ENCODE measurements at places on chromosomes 6 and 20.

DNA sequence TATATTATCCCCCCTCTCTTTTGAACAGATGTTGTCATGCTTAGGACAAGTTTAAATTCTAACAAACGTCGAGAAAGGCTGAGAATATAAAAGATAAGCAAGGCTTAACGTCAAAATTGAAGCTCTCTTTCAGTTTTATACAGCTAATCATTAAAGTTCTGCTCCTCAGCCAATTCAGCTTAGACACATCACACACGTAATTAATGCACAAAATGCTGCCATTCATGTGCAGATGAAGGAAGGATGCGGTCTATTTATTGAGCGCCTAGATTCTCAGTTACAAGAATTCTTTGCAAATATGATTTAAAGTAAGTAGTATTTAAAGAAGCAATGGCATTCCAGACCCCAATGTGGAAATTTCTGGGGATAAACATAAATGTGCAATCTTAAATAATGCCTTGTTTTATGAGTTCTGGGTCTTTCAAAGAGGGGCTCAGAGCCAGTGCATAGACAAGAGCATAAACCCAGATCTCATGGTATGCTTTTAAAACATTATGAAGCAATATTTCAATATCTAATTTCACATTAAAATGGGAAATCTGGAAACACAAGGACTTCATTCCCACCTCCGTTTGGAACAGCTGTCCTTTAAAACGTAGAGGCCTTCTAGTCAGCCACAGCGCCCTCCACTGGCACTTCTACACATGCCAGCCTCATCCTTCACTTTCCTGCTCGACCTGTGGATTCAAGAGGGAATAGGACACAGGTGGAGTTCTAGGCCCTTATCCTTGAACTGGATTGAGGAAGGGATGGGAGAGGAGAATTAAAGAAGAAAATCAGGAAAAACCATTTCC, 85.8 kb downstream of the LYRM4 start:
- DNase-seq = no peak

DNA sequence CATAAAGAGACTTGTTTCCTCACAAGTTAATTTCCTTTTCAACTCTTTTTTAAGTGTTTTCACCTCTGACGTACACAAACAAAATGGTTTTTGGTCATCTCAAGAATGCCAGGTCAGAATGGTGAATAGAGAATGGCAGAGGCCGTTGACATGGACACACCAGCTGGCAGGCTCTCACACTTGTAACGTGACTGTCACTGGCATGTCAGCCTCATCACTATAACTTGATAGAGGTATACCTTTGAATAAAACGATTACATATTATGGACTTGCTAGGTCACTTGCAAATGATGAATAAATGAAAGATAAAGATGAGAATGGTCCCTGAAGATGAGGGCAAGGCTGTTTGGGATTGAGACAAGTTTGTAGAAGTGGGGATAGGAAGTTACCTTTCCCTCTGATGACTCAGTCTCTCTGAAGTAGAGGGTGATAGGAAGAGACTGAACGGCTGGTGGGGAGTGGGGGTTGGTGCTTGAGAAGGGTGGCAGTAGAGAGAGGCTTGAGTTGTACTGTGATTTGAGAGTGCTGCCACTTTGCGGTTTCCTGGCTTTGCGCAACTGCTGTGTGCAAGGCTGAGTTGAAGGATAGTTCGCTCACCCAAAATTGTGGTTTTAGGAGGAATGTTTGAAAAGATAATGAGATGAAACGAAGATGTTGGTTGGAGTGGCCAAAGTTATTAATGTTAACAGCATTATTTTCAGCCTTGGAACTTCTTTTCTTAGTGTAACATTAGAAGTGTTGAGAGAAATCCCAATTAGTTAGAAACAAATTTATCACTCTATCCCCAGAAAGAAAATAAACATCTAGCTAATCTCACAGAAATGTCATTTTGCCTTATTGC, 30.3 kb downstream of the TBPL1 start:
- no peak for DNase-seq

GRCh38 chr6:26290941-26291340, 74.1 kb upstream of the BTN3A2 start:
- DNase-seq = no peak

GRCh38 chr6:169660751-169661390, 41.0 kb downstream of the WDR27 start:
- no peak for DNase-seq

GRCh38 chr6:144134737-144135136, 15.6 kb upstream of the STX11 start:
- no peak for DNase-seq

DNA sequence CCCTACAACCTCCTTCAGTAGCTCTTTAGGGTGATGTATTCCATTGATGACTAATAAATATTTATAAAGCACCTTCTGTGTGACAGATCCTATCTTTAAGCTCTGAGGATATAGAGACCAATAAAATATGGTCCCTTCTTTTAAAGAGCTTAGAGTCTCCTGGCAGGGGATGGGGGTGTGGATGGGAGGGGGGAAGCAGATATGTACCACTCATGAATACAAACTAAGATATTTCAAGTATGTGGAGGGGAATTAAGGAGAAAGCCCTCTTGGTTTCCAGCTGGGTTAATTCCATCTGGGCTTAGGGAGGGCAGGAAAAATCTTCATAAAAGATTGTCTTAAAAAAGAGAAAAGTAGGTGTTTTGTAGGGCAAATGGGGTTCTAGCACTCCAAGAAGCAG, 21.6 kb upstream of the FBXO9 start:
- DNase-seq = no peak

- DNase-seq = peak; percentile 93
Measured at GRCh38 chr6:119484598-119484997, 135.0 kb upstream of the MAN1A1 start.

DNA sequence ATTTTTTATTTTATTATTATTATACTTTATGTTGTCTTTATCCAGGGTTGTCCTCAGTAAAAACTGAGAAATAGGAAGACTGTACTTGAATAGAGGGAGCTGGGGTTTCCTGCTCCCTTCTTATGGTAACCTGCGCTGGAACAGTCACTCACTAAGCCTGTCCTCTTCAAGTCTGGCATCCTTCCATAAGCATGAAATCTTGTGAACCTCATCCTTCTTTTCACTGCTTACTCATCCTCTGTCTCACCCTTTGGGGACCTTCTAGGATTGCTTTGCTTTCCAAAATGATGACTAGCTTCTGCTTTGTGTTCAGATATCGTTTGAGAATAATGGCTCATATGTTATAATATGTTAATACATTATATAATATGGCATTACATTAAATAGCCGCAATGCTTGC, 90.6 kb downstream of the C6orf118 start:
- peak; percentile 84 for DNase-seq

GRCh38 chr6:157056275-157056674, 267.0 kb downstream of the TMEM242 start:
- DNase-seq = no peak

DNA sequence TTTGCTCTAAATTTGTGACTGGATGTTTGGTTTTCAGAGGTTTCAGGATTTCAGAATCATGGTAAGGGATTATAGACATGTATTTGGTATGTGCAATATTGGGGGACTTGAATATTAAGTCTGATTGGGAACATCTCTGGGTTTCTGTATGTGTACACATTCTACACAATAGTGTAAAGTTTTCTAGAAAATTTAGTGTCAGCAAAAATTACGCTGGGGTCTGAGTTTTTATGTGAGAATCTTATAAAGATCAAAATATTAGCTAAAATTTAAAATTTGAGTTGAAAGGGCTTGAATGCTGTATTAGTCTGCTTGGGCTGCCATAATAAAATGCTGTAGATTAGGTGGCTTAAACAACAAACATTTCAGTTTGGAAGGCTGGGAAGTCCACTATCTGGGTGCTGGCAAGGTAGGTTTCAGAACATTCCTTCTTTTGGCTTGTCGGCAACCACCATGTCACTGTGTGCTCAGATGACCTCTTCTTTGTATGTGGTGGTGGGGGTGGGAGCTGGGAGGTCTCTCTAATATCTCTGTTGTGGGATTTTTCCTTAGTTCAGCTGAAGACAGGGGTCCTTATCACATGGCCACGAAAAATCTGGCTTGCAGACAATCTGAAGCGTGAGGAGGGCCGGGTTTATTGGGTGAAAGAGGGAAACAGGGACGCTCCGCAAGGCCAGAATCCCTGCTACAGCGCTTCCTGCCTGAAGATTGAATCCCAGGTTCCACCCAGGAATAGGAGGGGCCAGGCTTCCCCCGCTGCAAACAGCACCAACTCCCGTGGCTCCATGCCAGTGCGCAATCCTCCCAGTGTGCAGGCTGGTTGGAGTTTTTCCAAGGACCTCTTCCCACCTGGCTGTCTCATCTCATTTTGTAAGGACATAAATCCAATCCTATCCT, 299.7 kb downstream of the PLCB1 start:
- DNase-seq = no peak

- no peak for DNase-seq
Measured at GRCh38 chr20:11585752-11586352, 331.8 kb upstream of the BTBD3 start.

- peak; percentile 28 for DNase-seq
Measured at GRCh38 chr6:140434761-140435160, 1060.3 kb upstream of the CITED2 start.

DNA sequence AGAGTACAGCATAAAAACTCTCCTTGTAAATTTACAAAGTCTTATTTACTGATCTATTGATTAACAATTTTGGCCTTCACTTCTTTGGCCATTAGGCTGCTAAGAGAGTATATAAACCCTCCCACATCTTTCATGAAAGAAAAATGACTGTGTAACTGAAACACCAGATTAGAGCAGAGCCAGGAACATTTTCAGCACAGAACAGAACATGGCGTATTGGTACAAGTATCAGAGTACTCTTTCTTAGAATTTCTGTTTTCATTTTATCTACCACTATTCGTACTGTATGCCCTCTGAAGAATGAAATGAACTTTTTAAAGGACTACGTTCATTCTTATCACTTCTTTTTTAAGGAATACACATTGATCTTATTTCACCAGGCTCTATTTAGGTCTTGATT, 550.2 kb downstream of the ADGRB3 start:
- DNase-seq = no peak

- DNase-seq = peak; percentile 75
Measured at GRCh38 chr6:56374841-56375369, 127.5 kb upstream of the COL21A1 start.

DNA sequence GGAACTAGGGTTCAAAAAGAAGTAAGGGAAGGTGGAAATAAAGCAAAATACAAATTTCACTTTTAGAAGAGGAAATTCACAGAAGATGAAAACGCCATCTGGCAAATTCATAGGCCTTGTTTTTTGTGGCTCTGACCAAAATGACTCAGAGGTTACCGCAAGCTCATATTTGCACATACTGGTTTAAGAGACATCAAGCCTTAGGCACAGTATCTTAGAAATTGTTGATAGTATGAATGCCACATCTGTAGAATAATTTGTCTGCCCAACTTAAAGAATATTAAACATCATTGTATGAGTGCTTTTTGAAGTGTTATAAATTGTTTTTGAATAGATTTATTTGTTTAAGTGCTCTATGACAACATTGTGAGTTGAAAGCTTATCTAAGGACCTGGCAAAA, 10.6 kb downstream of the TAAR1 start:
- DNase-seq = peak; percentile 21

DNA sequence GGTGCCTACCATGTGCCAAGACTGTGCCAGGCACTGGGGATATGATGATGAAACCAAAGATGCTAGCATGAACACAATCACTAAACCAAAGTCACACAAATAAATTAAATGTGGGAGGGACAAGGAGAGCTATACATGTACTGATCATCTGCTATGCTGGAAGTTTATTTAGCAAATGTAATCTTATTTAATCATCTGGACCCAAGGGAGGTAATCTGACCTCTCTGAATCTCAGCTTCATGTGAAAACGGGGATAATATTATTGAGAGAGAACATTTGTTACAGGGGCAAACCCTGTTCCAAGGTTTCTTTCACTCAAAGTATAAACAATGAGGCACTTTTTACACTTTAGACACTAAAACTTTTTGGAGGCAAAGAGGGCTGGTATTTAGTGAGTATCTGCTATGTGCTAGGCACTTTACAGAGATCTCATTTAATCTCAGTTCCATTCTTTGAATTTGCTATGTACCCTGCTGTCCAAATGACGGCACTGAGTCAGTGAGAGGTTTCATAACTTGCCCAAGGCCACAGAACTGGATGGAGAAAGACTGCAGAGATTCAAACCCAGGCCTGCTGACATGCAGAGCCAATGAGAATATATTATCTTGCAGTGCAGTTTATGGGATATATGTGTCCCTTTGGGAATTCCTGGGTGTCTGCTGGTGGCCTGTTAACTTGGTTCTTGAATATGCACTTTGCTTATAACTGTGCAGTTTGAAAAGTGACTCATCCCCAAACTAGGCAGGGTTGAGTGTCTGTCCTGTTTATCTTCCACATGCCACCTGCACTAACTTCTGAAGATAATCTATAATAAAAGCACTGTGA, 3.3 kb upstream of the ASXL1 start:
- DNase-seq = peak; percentile 51

GRCh38 chr6:148069256-148069655, 273.4 kb upstream of the SASH1 start:
- DNase-seq = no peak

- no peak for DNase-seq
Measured at GRCh38 chr20:45087097-45087790, 13.7 kb downstream of the KCNS1 start.

DNA sequence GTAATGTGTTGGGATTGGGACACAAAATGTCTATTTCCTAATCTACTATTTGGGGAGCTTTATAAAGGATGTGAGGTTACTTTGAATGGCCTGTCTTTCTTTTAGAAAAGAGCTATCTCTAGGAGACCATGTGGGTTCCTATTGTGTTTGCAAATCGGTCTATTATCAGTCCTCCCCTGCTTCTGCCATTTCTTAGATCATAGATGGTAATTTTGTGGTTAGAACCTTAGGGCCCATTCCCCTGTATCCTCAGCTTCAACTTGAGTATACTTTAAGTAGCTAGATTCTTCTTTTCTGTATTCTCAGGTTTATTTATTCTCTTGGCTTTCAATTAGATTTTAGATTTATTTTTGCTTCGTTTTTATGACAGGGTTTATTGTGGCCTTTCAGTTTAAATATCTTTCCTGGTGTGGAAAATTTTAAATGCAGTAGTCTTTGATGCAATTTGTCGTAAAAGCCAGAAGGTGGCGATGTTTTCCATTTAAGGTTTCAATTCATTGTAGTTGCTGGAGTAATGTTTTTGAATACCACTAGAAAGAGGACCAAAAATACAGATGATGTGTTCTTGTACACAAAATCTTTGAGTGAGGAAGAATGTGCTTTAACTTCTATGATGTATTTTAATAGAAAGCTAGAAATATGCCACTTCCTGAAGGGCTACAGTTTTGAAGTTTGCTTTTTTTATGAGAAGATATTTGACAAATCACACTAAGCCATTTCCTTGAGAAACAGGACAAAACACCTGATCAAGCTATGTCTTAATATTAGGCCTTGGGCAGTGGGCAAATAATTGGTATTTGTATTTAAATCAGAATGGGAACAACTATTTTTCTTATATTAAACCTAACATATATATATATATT, 20.3 kb downstream of the TBPL1 start:
- DNase-seq = no peak

DNA sequence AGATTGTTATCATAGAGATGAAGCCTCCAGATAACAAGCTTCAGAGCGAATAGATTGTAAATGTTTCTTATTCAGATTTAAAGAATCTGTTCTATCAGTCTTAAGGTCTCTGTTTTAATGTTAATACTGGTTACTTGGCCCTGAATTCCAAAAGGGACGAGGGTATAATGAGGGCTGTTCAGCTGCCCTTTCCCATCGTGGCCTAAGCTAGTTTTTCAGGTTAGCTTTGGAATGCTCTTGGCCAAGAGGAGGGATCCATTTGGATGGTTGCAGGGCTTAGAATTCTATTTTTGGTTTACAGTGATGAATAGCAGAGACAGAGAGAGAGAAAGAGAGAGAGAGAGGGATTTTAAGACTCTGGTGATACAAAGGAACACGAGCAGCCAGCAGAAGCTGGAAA, 62.8 kb upstream of the UFL1 start:
- DNase-seq = no peak

Data from skeletal muscle cell (primary cell).